ENCODE measurements at places on chromosomes 1 and 21.

GRCh38 chr1:91201176-91201575, 179.3 kb upstream of the ZNF644 start:
- DNase-seq: no peak

DNA sequence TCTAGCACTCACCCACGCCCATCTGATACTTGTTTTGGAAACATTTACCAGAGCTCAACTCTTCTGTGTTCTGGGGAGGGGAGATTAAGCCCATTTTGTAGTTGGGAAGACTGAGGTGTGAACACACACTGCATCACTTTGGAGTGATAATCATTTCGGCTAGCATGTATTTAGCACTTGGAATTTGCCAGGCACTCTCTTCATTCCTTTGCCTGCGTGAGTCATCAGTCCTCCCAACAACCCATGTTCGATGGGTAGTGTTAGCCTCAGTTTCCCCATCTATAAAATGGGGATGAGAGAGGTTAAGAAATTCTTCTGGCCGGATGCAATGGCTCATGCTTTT, 182.8 kb upstream of the TMEM51 start:
- no peak for DNase-seq

- DNase-seq: peak; percentile 12
These were observed 42.8 kb upstream of the DMBX1 start for GRCh38 chr1:46446646-46447498.

DNA sequence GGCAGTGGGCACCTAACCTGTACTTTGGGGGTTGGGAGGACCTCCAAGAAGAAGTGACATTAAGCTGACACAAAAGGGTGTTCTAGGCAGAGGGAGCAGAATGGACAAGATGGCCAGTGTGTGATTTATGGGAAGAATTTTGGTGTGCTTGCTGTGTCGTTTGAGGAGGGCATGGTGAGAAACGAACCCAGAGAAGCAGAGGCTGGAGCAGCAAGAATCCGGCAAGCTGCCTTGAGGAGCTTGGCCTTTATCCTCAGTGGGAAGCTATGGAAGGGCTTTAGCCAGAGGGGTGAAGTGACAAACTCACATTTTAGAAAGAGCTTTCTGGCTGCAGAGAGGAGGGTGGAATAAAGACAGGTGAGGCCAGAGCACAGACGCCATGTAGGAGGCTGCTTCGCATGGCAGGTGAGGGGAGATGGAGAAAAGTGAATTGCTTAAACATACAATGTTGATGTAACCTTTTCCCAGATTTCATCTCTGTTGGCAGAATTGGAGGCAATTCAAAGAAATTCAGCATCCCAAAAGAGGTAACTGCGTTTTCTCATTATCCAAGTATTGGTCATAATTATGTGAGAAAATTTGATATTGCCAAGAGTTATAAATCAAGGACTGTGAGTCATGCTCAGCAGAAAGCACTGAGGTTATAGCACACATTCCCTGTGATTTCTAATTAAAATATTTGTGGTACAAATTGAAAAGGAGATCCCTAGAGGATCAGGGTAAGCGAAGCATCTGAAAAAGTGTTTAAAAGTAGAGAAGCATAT, 26.5 kb downstream of the TRIM45 start:
- peak; percentile 89 for DNase-seq
